ENCODE measurements at places on chromosomes 2 and 18.

GRCh38 chr2:40128796-40129195, 323.1 kb downstream of the SLC8A1 start:
- DNase-seq: no peak

DNA sequence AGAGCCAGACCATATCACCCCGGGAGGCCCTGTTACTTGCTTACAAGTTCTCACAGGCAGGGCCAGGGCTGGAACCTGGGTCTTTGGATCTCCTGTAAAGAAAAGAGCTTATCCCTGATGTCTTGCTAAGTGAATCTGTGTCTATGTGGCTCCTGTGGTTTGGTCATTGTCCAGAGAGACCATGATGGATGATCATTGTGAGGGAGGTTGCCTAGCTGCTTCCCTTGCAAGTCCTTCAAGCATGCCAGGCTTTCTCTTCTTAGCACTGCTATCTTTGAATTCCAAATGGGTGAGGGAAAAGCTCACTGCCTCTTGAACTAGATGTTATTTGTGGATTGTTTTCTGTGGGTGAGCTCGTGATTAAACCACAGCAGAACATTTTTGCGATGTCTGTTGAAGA, 151.6 kb downstream of the FSHR start:
- no peak for DNase-seq

GRCh38 chr2:214856137-214856536, 46.7 kb upstream of the BARD1 start:
- DNase-seq: no peak

DNA sequence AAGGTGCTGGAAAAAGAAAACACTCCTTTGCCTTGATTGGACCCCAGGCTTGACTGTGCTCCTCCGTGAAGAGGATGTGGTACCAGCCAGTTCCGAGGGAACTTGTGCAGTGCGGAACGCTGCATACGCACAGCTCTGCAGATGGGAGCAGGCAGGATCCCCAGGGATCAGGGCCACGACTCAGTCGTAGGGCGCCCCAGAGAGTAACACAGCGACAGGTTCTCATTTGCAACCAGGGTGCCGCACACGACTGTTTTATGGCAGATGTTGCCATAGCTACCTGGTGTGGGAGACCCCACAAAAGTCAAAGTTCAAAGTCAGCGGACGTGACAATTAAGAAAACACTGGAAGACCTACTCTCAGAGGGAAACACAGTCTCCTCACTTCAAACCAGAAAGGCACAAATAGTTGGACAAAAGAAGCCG, 779 bp downstream of the MALL start:
- no peak for DNase-seq

DNA sequence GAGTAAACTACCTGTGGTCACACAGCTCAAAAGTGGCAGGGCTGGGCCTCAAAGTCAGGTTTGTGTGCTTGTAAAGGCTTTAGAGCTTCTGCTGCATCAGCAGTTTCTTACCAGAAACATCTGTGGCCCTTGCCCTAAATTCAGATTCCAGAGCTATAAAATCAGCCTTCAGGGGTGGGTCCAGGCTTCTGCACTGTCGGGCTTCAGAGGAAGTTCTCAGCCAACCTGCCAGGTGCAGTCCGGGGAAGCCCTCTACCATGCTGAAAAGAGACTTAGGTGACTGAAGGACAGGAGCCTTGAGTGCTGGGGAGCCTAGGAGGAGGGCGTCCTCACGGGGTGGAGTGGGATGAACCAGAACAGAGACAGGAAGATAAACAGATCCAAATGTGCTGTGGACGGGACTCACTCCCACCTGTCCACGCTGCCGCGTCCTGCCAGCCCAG, 69.9 kb upstream of the HS6ST1 start:
- DNase-seq: no peak

DNA sequence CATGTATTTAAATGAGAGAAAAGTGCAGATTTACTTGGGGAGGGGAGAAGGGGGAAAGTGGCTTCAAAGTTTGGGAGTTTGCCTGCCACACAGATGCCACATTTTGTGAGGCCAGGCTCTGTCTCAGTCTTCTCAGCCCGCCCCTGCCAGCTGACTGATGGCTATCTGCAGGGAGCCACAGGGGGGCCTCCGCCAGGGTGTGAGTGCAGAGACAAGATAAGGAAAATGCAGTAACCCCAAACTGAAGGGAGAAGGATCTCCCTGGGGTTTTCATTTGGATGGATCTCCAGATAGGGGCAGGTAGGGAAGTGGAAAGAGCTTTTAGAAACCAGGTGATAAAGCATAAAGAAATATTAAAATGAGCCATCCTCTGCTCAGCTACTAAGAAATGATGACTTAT, 128.8 kb downstream of the ZNF521 start:
- no peak for DNase-seq

DNA sequence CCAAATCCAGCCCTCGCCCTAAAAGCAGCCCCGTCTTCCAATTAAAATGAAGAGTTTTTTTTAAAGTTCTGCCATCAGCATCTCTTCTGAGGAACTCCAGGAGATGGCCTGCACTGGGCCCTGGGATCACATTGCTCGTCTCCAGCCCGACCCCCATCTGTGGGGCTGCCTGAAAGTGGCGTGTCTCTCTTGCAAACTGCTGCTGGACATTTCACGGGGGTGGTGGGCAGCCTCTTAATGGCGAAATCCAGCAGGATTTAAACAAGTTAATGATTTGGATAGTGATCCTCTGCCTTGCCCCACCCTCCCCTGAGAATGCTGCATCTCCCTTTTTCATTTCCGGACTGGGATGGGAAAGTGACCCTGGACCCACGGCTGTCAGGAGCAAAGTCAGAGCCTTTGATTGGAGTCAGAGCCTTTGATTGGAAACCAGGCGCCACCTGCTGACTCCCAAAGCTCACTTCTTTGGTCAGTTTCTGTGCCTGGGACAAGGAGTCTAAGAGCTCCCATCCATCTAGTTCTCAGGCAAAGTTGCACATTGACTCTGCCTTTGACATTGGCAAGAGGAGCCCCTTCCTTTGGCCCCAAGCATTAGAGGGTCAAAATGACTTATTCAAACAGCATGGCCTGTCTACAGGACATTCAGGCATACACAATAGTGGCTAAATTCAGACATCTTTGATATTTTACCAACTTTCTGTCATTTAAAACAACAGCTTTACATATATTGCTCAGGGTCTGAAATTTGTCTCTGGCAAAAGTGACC, 155.2 kb downstream of the SH3BP4 start:
- peak; percentile 60 for DNase-seq

- no peak for DNase-seq
Measured at GRCh38 chr2:157809212-157809611, 66.9 kb downstream of the ACVR1 start.

DNA sequence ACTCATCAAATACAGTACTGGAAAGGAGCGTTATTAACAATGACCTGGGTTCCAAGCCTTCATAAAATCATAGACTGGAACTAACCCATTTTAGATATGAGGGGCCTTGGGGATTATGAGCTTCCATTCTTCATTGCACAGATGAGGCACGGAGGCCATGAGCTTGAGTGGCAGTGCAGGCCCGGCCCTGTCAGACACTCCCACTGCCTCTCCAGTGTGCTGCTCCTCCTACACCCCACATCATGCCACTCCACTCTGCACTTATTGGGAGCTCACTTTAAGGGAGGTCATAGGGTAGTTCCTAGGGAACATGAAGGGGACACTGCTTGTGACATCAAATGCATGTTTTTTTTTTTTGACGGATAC, 77.9 kb downstream of the TSN start:
- DNase-seq: no peak

DNA sequence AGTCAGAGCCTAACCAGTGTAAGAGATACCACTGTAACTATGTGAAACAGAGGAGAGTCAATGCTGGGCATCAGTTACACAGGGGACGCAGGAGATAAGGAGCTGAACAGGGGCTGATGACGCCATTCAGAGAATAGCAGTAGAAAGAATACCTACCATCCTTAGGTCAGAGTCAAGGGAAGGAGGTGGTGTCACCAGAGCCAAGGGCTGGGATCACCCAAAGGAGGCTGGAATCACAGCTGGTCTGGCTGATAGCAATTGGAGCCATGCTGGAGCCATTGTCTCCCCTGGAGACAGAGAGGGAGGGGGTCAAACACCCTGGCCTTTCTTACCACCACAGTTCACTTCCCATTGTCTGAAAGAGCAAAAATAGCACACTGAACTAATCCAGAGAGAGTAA, 37.3 kb upstream of the C18orf32 start:
- no peak for DNase-seq

DNA sequence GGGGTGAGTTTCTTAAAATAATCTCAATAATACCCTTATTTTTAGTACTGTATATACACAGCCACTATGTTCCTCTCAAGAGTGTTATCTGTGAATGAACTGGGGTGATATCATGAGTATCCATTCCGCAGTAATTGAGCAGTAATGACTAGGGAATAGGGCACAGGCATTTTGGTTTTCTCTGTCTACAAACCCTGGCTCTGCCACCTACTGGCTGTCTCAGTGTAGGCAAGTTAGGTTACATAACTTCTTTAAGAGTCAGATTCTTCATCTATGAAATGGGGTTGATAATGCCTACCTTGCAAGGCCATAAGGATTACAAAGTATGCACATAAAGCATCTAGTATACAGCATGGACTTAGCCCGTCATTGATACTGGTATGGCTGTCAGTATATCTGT, 555.8 kb downstream of the NRXN1 start:
- DNase-seq: no peak

GRCh38 chr2:224520064-224520463, 65.1 kb downstream of the CUL3 start:
- no peak for DNase-seq

DNA sequence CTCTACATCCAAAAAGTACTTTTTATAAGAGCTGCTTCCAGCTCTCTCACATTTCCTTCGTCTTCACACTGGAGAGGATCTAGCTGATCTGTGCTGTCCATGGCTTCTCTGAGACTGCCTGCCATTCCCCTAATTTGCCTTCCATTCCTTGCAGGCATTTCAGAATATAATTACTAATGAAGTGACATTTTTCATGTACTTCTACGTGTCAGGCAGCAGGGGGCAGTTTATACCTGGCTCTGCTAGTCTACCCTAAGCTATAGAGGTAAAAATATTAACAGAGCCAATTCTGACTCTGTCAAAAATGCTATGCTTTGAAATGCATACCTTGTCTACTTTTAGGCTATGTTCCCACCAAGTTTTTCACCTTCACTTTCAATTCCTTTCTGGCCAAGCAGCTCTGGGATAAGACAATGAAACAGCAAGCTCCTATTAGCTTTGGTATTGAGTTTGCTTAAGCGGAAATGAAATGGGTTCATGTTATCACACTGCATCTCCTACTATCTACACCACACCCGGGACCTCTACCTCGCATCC, 81.9 kb downstream of the MEP1B start:
- DNase-seq: no peak

GRCh38 chr2:15631883-15632282, 40.2 kb downstream of the DDX1 start:
- no peak for DNase-seq

- DNase-seq: no peak
Measured at GRCh38 chr18:30828700-30829099, 213.8 kb downstream of the DSC3 start.

- DNase-seq: no peak
Measured at GRCh38 chr2:235564884-235565530, 71.2 kb downstream of the AGAP1 start.

GRCh38 chr18:58567453-58568196, 61.3 kb downstream of the ALPK2 start:
- DNase-seq: no peak

- no peak for DNase-seq
Measured at GRCh38 chr18:34726286-34727004, 16.3 kb downstream of the DTNA start.

DNA sequence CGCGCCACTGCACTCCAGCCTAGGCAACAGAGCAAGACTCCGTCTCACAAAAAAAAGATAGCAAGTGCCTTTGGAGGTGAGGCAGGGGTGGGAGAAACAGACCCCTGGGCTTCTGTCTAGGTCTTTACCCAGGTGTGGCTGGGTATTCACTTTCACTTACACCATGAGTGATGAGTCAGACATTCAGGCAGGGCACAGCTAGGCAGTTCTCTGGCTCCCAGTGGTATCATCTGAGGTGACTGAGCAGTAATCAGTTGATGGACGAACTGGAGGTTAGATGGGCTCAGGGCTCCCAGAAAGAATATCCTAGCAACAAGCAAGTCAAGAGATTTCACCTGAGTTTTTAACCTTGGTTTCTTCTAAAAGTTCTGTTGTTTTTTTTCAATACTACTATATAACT, 107.0 kb upstream of the RAB6C start:
- no peak for DNase-seq

- DNase-seq: no peak
Measured at GRCh38 chr2:223558970-223559369, 43.2 kb downstream of the SCG2 start.

- no peak for DNase-seq
Measured at GRCh38 chr2:136310005-136310495, 192.1 kb upstream of the CXCR4 start.

GRCh38 chr2:187102381-187102780, 253.4 kb upstream of the ZSWIM2 start:
- DNase-seq: no peak

GRCh38 chr2:176534798-176535466, 265.7 kb downstream of the MTX2 start:
- DNase-seq: no peak

DNA sequence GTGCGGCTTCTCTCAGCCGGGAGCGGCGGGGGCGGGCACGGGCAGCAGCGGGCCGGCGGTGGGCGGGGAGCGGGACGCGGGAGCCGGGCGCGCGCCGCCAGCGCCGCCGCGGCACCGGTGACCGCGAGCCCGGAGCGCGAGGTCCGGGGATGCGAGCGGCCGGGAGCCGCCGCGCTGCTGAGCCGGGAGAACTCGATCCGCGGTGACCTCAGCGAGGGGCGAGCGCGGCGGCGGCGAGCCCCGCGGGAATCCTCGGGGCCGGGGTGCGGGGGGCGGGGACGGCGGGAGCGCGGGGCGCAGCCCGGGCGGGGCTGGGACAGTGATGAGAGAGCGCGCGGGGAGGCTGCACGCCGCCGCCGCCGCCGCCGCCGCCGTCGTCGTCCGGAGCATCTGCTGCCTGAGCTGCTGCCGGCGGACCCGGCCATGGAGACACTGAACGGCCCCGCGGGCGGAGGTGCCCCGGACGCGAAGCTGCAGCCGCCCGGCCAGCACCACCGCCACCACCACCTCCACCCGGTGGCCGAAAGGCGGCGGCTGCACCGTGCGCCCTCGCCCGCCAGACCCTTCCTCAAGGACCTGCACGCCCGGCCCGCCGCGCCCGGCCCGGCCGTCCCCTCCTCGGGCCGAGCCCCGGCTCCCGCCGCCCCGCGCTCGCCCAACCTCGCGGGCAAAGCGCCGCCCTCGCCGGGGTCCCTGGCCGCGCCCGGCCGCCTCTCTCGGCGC, at the start of gene MTCL1:
MTCL1 (plus strand) TSS at position 319 of the 723 bp plus-strand sequence; CDS start at position 424, 105 bp downstream.
- DNase-seq: no peak

GRCh38 chr2:153476816-153477635, 1.5 kb downstream of the RPRM start:
- DNase-seq: no peak
